ENCODE measurements at places on chromosomes 4 and X. TPM values are rescaled to one million over a fixed set of nuclear protein-coding genes. Genes with fewer than 3 reads are reported as not detected.

DNA sequence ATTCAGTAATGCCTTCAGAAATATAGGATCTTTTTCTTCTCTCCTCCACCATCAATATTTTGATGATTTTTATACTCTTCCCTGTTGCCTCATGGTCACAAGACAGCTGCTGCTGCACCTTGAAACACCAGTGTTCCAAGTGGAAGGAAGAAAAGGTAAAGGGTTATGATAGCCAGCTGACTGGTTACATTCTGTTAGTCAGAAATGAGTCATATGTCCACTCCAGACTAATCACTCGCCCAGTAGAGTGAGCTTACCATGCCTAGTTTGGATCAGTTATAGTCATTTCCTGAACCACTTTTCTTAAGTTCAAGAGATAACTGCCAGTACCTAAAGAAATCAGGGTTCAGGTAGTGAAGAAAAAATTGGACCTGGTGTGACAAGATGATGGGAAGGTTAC lies 532.3 kb upstream of the SMIM31 start:
- H3K36me3 ChIP-seq: no peaks in the 10 kb centered on the region
- no peak overlapping the region for H3K4me3 ChIP-seq
- H3K4me1 ChIP-seq: no peaks in the 10 kb centered on the region
- no peak for DNase-seq
- no peak overlapping the region for H3K27ac ChIP-seq

DGAT2L6 gene
- not detected for total RNA-seq

GRCh38 chrX:37753384-37753783 lies 26.5 kb upstream of the CYBB start:
- H3K27ac ChIP-seq: no peak overlapping the region
- H3K4me1 ChIP-seq: no peaks in the 10 kb centered on the region
- no peak for DNase-seq
- H3K27me3 ChIP-seq: no peaks in the 10 kb centered on the region

- no peak overlapping the region for H3K27ac ChIP-seq
- no peaks in the 10 kb centered on the region for H3K36me3 ChIP-seq
- H3K27me3 ChIP-seq: no peaks in the 10 kb centered on the region
- H3K4me1 ChIP-seq: peaks cover 17% of the 10 kb centered on the region
These were observed 20.5 kb downstream of the SEL1L3 start for GRCh38 chr4:25842229-25842845.

MMGT1 gene
- total RNA-seq: 27.0 TPM
